ENCODE measurements at places on chromosomes 5 and 9. TPM values are rescaled to one million over a fixed set of nuclear protein-coding genes. Genes with fewer than 3 reads are reported as not detected.

The IL9 gene
- not detected for total RNA-seq

The ZBTB6 gene
- total RNA-seq = 12.2 TPM

The PCDHGA2 gene
- total RNA-seq = not detected

The SHOC1 gene
- not detected for total RNA-seq

The RLN2 gene
- total RNA-seq = 2.0 TPM

The SMIM23 gene
- total RNA-seq = not detected

The DBN1 gene
- 4.2 TPM for total RNA-seq

The GDF9 gene
- total RNA-seq = 0.89 TPM

The STK32A gene
- not detected for total RNA-seq

The NR5A1 gene
- total RNA-seq = not detected
